ENCODE measurements at places on chromosomes 5 and 9. TPM values are rescaled to one million over a fixed set of nuclear protein-coding genes. Genes with fewer than 3 reads are reported as not detected.

GRCh38 chr5:59116231-59116865 is 533.5 kb downstream of the RAB3C start:
- no peaks in the 10 kb centered on the region for H3K4me1 ChIP-seq
- no peaks in the 10 kb centered on the region for H3K27me3 ChIP-seq
- no peak for DNase-seq
- no peak overlapping the region for H3K4me3 ChIP-seq

DNA sequence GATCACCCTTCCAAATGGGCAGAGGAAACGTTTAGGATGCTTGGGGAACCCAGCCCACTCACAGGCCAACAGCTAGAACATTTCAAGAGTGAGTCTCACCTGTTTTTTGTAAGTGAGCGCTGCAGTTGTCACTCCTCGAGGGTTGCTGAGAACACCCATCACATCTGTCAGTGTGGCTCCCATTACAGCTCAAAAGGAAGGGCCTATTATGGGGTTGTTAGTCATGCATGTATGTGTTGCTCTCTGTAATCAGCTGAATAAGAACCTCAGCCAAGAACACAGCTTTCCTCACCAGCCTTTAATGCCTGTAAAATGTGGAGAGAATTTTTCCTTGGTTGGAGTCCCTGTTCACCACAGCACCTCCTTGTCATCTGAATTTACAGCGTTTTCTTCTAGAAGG is 196.3 kb upstream of the KLF4 start:
- H3K27ac ChIP-seq, result no peak overlapping the region
- DNase-seq, result no peak
- no peak overlapping the region for H3K4me3 ChIP-seq
- H3K27me3 ChIP-seq, result no peaks in the 10 kb centered on the region
- peaks cover 4% of the 10 kb centered on the region for H3K4me1 ChIP-seq

GRCh38 chr5:153794327-153794726 is 244.4 kb downstream of the FAM114A2 start:
- no peak for DNase-seq
- no peaks in the 10 kb centered on the region for H3K36me3 ChIP-seq
- H3K27ac ChIP-seq, result no peak overlapping the region
- no peak overlapping the region for H3K4me3 ChIP-seq
- no peaks in the 10 kb centered on the region for H3K27me3 ChIP-seq

DNA sequence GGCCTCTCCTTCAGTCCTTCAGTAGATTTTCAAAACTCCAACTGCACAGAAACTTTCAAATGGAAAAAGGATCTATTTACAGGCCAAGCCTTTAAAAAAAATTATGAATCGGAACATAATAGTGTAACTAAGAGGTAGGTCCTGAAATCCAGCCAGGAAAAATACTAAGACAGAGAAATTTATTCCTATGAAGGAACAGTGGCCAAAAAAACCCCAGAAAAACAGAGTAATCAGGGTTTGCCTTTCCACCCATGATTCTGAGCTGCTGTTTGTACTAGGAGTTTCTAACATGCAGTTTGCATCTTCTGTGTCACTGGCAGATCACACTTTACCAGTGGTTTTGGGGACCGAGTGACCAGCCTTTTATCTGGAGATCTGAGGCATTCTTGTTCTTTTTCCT is 93.1 kb upstream of the TMED7 start:
- H3K4me1 ChIP-seq, result no peaks in the 10 kb centered on the region
- H3K27me3 ChIP-seq, result no peaks in the 10 kb centered on the region
- H3K36me3 ChIP-seq, result no peaks in the 10 kb centered on the region
- H3K27ac ChIP-seq, result no peak overlapping the region
- DNase-seq, result no peak

- H3K27me3 ChIP-seq, result no peaks in the 10 kb centered on the region
- peaks cover 1% of the 10 kb centered on the region for H3K4me1 ChIP-seq
- no peaks in the 10 kb centered on the region for H3K36me3 ChIP-seq
- no peak overlapping the region for H3K27ac ChIP-seq
- DNase-seq, result no peak
Observed at GRCh38 chr9:127202461-127203169, 62.0 kb upstream of the GARNL3 start.

The MARVELD2 gene
- total RNA-seq, result 31.4 TPM

The C9orf153 gene
- 0.65 TPM for total RNA-seq

All from H1 (cell line).